BJ (cell line): ENCODE measurements at places on chromosomes 11 and 22.

GRCh38 chr11:114275280-114275679 lies 20.9 kb upstream of the NNMT start:
- DNase-seq, result no peak

- no peak for DNase-seq
Observed at GRCh38 chr11:69904974-69905535, 85.8 kb upstream of the FGF3 start.

DNA sequence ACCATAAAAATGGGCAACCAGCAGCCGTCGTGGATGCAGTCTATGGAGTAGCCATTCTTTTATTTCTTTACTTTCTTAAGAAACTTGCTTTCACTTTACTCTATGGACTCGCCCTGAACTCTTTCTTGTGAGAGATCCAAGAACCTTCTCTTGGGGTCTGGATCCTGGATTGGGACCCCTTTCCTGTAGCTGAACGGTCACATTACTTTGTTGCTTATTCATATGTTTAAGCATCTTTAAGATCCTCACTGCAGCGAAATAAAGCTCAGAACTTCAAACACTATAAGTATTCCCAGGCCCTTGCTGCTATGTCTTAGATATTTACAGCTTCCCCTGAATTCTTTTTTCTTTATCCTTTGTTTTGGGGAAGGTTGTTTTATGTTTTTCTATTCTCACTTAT lies 187.8 kb upstream of the DDI1 start:
- DNase-seq, result no peak

DNA sequence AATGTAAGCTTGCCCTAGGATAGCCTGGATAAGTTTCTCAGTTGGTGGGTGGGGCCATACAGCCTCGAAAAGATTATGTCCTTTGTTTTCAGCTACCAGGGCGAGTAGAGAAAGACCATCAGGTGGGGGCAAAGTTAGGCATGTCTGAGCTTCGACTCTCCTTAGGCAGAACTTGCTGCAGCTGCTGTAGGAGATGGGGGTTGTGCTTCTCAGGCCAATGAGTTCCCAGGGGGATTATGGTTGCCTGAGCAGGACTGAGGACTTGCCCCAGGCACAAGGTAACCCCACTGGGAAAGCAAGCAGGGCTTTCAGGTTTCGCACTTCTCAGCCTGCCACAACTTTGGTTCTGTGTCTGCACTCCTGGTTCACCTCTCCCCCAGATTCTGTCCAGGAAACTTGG lies 173.4 kb upstream of the SESN3 start:
- DNase-seq, result no peak

- DNase-seq, result no peak
Observed at GRCh38 chr11:79122759-79123158, 318.1 kb downstream of the TENM4 start.

GRCh38 chr22:24540470-24540869 lies 14.5 kb downstream of the GUCD1 start:
- DNase-seq, result no peak

DNA sequence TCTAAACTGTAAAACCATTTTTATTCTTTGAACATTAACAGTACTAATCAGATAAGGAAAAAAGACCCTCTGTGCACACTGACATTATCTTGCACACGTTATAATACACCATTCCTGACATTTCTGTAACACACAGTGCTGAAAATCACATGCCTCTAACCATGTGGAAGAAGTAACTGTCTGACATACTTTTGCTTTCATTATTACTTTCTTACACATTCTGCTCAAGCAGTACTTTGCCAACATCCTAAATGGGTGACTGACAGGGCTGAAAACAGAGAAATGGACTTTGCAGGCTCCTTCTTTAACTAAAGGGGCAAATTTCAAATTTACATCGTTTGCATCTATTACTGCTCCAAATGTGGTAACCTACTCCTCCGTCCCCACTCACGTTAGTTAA lies 22.8 kb upstream of the TP53AIP1 start:
- no peak for DNase-seq

DNA sequence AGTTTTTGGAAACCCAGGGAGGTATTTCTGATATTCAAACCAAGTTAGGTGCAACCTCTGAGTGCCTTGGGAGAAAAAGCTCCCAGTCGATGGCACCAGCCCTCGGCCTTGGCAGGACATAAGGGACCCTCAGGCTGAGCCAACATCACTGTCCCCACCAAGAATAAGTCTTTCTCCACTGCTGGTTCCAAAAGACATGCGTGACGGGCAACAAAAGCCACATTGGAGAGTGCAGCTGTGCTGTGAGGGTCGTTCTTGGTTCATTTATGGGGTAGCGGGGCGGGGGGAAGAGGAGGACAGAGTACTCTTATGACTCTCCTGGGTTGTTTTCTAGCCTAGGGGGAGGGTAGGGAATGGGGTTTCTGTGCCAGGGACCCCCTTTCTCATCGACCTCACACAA lies 11.2 kb upstream of the TPCN2 start:
- no peak for DNase-seq

DNA sequence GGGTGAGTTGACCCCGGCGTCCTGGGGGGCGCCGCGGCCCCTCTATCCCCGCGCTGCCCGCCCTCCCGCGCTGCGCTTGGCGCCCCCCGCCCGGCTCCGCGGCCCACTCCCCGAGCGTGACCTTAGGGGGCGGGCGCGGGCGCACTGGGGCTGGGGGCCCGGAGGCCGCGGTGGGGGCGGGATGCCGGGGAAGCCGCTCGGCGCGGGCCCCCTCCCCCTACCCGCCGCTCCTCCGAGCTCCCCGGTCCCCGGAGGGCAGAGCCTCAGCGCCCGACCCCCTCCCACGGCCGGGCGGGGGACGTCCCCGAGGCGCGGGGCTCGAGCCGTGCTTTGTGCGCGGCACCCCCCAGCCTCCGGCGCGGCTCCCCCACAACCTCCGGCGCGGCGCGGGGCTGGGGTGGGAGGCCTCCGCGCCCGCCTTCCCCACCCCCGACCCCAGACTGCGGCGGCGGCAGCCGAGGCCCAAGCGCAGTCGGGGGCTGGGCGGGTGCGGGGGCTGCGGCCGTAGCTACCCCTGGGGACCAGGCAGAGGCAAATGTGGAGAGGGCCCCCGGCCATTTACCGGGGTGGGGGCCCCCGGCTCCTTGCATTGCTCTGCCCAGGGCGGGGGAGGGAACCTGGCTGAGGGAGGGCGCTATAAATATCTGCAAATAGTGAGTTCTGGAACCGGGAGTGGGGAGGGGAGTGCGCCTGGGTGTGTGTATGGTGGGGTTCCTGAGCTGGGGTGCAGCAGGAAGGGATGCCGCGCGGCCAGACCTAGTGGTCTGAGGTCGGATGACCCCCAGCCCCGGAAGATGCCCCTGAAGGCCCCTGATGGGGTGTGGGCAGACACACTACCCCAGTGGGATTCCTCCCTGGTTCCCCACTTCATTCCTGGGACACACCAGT lies 988 bp downstream of the MGAT3 start:
- DNase-seq, result no peak

DNA sequence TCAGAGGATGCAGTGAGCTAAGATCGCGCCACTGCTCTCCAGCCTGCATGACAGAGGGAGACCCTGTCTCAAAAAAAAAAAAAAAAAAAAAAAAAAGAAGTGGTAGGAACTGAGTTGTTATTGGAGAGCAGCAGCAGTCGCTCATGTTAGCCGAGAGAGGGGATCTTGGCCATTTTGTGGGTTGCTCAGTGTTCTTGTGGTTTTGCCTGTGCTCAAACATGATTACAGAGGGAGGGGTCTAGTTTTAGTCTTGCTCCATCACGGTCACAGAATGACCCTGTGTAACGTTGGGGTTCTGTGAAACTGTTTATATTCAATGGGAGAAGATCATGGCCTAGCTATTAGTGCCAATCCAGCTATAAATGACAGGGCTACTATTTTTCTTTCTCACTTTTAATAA lies 1.9 kb downstream of the DPAGT1 start:
- DNase-seq, result no peak

DNA sequence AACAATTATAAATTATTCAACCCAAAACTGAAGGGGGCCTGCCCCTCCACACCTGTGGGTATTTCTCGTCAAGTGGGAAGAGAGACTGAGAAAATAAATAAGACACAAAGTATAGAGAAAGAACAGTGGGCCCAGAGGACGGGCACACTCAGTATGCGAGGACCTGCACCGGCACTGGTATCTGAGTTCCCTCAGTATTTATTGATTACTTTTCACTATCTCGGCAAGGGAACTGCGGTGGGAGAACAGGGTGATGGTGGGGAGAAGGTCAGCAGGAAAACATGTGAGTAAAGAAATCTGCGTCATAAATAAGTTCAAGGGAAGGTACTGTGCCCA lies 3.2 kb downstream of the C11orf54 start:
- DNase-seq, result no peak

- DNase-seq, result no peak
Observed at GRCh38 chr11:90809581-90809980, 586.7 kb upstream of the CHORDC1 start.

DNA sequence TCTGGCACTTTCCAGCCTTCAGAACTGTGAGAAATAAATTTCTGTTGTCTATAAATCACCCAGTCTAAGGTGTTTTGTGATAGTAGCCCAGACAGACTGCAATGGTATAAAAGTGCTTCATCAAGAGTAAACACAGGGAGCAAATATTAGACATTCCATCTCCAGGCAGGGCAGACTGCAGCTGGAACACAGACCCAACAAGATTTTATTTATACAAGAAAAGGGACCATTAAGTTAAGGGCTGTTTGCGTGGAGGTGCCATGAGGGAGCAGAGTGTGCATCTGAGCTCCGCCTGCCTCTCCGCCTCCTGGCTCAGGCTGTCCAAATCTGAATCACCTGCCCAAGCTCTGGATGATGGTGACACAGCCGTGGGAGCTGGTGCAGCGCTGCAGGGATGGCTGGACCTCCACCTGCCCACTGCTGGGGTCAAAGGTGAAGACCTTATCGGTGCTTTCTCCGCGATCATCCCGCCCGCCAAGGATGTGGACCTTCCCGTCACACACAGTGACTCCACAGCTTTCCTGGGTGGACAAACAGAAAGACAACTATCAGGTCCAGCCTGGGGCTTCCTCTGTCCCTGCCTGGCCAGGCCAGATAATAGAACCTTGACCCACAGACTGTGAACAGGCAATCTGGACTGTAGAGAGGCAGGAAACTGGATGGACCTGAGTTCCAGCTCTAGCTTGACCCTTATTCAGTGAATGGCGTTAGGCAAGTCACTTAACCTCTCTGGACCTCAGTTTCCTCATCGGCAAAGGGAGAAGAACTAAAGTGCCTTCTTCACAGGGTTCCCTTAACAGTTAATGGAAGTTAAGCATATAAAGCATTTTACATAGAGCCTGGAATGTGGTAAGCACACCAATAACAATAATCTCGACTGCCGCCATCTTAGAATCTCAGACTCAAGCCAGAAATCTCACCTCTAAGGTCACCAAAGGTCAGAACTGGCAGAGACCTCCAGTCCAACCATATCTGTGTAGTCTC lies 10.5 kb downstream of the KLHL35 start:
- no peak for DNase-seq

GRCh38 chr11:128528294-128528693 lies 59.1 kb downstream of the ETS1 start:
- DNase-seq, result no peak

- no peak for DNase-seq
Observed at GRCh38 chr11:89176938-89177337, 737 bp upstream of the TYR start.

- no peak for DNase-seq
Observed at GRCh38 chr11:77418971-77419597, 54.8 kb downstream of the PAK1 start.

DNA sequence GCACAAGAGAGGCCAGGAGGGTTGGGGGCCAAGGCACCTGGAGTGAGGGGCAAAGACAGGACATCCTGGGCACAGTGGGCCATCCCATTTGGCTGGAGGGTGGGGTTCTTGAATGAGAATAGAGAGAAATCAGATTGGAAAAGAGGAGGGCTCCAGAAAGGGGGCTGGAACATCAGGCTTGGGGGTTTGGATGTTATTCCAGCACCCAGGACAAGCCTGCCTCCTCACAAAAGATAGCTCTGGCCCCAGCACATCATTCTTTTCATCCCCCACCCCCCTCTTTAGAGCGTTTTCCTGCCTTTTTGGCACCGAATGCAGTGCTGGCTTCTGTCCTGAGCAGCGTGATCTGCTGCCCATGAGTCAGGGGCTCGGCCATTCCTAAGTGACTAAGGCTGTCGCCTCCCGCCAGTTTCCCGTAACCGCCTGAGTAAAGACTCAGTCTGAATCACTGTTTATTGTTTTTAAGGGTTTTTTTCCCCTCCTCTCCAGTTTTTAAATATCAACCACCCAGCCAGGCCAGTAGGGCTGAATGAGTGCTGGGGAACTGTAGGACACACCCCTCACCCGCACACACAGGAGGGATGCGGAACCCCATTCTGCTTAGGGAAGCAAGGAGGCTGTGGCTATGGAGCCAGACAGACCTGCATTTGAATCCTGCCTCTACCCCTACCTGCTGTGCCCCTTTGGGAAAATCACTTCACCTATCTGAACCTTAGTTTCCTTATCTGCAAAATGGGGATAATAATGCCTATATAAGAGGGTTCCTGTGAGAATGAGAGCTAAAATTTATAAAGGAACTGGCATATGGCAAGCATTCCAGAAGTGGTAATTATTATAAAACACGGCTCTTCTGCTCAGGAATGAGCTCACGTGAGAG lies 32.4 kb upstream of the NAV2 start:
- DNase-seq, result peak; percentile 97

DNA sequence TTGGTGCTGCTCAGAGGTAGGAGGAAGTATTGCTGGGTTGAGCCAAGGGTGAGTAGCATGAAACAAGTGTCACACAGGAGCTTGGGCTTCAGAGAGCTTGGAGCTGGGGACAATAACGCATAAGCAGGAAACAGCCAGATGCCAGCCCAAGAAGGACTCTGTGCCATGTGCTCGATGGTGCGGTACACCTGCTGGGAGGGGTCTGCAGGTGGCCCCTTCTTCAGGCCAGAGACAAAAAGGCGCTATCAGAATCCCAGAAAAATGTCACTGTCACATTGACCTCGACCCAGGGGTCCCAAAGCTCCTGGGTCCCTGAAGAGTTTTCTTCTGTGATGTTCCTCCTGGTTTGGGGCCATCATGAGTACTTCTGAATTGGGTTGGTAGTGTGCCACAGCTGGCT lies 244.4 kb downstream of the TBC1D22A start:
- no peak for DNase-seq
